ENCODE measurements at places on chromosomes 16 and 17.

GRCh38 chr17:55654022-55654421, 68.6 kb downstream of the TMEM100 start:
- DNase-seq = no peak

DNA sequence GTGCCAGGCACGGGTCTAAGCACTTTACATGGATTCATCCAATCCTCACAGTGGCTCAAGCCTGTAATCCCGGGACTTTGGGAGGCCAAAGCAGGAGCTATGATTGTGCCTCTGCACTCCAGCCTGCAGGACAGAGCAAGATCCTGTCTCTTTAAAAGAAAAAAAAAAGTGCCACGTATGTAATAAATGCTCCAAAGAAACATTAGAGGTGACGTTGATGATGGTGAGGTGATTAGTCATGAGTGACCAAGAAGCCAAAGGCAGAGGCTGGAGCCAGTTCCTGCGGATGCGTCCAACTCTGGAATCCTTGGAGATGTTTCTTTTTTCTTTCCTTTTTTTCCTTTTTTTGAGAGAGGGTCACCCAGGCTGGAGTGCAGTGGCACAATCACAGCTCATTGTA, 59.4 kb upstream of the SIAH1 start:
- DNase-seq = no peak

GRCh38 chr17:59131131-59131530, 23.9 kb downstream of the SKA2 start:
- DNase-seq = no peak

GRCh38 chr17:64172510-64172909, 42.6 kb upstream of the ERN1 start:
- DNase-seq = no peak

- no peak for DNase-seq
These were observed 13.6 kb upstream of the BCAS3 start for GRCh38 chr17:60664022-60664421.

GRCh38 chr16:50668368-50669008, 12.6 kb downstream of the SNX20 start:
- DNase-seq = no peak

DNA sequence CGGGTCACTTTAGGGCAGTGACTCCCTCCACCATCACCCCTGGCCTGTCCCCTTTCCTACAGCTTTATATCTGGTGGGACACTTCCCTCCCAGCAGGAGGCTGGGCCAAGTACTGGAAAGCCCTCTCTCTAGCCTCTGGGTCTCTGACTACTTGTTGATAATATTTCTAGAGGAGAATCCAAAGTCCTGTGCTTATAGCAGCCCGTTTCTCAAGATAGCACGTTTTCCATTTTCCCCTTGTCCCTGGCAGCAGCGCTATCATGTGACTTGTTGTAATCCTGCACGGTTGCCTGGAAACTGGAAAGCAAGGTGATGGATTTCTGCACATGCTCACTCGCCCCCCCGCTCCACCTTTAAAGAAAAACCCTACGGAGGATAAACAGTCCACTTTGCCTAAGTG, 3.3 kb upstream of the AXIN2 start:
- DNase-seq = no peak

- DNase-seq = no peak
These were observed 3.1 kb upstream of the WDR90 start for GRCh38 chr16:645852-646678.

DNA sequence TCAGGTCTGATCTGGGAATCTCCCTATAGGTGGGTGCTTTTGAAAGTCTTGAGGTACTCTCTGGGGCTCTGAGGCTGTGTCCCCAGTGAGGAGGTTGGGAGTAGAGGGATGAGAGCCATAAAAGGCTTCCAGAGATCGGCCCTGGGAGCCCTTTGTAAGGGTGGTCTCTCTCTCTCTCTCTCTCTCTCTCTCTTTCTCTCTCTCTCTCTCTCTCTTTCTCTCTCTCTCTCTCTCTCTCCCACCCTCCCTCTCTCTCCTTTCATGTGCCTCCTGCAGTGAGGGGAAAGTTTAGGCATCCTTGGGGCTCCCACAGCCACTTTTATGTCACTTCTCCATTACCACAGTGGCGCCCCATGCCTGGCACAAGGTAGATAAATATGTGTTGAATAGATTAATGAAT, 271.3 kb upstream of the N4BP1 start:
- DNase-seq = no peak

Measured in frontal cortex (tissue), 4 donors.